Temporal lobe (tissue), 4 donors: ENCODE measurements at places on chromosomes 1 and 21. TPM values are rescaled to one million over a fixed set of nuclear protein-coding genes. Genes with fewer than 3 reads are reported as not detected.

FAM151A gene
- total RNA-seq = not detected

PTAFR gene
- 0.74 TPM for total RNA-seq

PGBD5 gene
- total RNA-seq = 20.7 TPM

PLA2G2F gene
- not detected for total RNA-seq
